Stimulated activated CD8-positive, alpha-beta memory T cell treated with anti-CD3 and anti-CD28 coated beads, Interleukin-15, amount 100 ng/mL, for 24 hours (primary cell): ENCODE measurements at places on chromosomes 7 and 10.

- DNase-seq = no peak
Observed at GRCh38 chr10:93629647-93630305, 17.4 kb downstream of the PDE6C start.

GRCh38 chr7:16836481-16836880, 31.7 kb upstream of the AGR2 start:
- DNase-seq = no peak

DNA sequence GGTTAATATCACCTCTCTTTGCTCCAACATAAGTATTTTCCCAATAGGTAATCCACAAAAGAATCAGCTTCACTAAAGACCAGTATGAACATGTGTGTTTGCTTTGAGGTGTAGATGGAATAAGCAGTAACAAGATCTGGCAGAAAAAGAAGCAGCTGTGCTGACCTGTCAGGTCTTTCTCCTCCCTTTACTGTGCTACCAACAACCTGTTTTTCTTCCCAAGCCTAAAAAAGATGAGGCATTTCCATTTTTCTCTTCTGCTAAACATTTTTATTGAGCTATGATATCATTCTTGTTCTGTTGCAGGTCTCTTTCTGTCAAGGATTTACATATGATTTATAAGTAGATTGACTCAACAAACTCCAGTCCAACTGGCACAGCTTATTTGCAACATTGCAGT, 315.2 kb upstream of the GLI3 start:
- DNase-seq = no peak

- no peak for DNase-seq
Observed at GRCh38 chr10:96046546-96046945, 3.2 kb downstream of the CCNJ start.

DNA sequence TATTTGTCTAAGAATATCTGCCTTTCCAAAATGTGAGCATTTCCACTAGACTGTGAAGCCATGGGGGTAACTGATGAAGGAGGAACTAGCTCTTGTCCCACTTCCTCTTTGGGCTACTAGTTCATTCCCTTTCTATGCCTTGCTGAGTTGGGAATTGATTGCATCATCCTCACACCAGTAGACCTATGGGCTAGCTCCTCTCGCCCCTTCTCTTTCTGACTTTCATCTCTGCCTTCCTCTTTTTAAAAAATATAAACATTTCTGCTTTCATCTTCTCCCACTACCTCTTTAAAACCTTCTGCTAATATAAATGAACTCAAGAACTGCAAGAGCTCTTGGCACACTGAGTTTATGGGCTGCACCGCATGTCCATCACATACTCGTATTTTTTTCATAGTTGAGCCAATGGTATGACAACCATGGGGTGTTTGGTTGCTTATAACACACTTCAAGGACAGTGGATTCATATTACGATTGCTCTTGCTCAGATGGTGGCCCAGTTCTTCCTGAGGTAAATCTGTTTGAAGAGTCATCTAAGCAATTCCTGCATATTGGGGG, 182.0 kb downstream of the REEP3 start:
- DNase-seq = no peak

- no peak for DNase-seq
Observed at GRCh38 chr7:48168159-48168558, 3.1 kb upstream of the ABCA13 start.

- DNase-seq = no peak
Observed at GRCh38 chr10:126124668-126125349, 228.4 kb downstream of the FANK1 start.

DNA sequence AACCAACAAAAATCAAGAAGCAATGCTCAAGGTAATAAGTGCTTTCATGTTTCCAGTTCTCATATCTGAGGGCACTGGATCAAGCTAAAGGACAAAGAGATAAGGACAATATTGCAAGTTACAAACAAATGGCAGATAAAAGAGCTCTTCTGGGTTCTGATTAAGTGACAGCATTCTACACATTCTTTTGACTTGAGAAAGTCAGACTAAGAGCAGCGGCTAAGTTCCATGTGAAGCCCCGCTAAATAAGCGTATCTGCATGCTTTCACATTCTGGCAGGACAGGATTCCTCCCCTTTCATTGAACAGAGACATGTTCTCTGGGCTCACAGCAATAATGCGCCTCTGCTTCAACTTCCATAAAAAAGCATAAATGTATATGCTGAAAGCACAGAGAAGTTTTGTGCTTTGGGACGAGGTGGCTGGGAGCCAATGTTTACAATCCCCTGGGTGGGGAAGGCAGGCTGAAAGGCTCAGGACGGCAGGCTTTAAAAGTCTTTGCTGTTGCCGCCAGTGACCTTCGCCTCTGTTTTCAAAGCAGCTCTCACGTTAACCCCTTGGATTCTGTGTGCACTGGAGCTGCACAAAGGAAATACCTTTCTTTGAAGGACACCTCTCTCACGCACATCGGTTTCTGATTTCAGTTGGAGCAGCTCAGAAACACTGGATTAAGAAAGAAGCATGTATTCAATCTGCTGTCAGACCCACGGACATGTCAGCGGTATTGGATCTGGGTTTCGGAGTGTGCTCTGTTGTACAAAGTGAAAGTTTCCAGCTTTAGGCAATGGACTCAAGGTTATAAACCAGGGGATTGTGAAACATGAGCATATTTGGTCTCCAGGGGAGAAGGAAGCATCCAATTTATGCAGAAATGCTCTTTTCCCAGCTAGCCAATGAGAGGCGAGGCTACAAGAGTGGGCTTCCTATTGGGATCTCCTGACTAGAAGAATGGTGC, 105.4 kb upstream of the FAM133B start:
- DNase-seq = no peak

- DNase-seq = no peak
Observed at GRCh38 chr10:78802866-78803265, 265.9 kb upstream of the ZMIZ1 start.

- DNase-seq = no peak
Observed at GRCh38 chr7:6116211-6116610, 85.0 kb downstream of the ANKRD61 start.

DNA sequence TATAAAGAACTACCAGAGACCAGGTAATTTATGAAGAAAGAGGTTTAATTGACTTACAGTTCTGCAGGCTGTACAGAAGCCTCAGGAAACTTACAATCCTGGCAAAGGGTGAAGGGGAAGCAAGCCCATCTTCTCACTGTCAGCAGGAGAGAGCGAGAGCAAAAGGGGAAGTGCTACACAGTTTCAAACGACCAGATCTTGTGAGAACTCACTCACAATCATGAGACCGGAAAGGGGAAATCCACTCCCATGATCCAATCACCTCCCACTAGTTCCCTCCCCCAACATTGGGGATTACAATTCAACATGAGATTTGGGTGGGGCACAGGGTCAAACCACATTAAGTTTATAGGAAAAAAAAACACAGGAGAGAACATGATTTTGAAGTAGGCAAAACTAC, 222.1 kb upstream of the SHH start:
- DNase-seq = no peak

DNA sequence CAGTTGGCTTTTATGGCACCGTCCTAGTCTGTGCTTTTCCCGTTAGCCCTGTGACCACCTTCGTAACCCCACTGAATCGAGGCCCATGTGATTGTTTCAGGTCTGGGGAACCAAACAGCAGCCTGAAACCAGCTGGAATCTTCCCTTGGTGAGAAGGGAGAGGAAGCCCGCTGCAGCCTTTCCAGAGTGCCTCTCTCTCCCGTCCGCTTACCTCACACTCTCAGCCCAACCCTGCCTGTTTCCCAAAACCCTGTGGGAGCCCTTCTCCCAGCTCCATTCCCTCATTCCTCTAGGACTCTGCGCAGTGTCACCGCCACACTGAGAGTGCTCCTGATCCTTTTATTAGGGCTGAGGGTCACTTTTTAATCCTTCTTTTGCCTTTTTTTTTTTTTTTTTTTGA, 139.6 kb downstream of the WDR37 start:
- no peak for DNase-seq

DNA sequence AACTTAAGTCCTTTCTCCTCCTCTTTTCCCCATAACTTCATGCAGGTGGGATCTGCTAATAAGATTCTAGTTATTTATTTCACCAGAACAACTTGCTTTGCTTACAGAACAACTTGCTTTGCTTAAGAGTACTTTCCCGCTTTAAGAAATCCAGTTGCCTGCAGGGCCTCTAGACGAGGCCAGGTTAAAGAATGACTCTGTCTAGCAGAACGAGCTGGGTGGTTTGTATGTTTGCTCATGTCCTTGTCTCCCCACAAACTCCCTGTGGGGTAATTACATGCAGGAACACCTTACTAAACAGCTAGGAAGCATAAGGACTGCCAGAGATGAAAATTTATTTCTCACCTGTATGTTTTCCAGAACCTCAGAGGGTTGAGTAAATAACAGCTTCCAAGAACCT, 8.8 kb upstream of the FZD8 start:
- no peak for DNase-seq

- DNase-seq = no peak
Observed at GRCh38 chr7:98049034-98049433, 57.6 kb upstream of the LMTK2 start.

DNA sequence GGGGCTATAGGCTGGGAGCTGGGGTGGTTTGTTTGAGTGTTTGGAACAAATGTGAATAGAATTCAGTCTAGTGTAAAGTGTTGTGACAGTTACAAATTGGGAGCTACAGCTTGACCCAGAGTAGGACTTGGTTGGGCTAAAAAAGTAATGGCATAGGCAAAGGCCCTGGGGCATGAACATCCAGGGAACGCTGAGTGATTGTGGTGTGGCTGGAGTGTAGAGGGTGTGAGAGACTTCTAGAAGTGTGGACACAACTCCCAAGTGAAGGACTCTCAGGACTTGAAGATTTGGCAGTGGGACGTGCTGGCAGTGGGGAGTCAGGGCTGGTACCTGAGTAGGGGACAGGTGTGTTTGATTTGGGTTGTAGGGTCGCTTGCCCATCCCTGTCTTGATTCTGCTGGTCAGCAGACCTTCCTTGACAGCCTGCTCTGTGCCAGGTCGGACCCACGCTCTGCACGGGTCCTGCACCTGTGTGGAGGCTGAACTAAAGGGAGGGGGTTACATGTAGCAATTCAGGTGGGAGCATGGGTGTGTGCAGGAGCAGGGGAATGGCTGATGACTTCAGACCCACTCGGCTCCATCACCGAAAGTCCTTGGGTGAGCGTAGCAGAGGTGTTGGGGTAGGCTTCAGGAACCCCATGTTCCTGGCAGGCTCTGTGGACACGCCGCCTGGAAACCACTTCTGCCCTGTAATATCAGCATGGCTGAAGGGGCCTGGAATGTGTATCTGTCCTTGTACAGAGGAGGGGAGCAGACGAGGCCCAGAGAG, 43.3 kb downstream of the ZMIZ1 start:
- DNase-seq = no peak

- DNase-seq = no peak
Observed at GRCh38 chr10:28012990-28013515, 14.2 kb upstream of the ODAD2 start.

- no peak for DNase-seq
Observed at GRCh38 chr10:123153486-123154091, 613 bp upstream of the BUB3 start.

DNA sequence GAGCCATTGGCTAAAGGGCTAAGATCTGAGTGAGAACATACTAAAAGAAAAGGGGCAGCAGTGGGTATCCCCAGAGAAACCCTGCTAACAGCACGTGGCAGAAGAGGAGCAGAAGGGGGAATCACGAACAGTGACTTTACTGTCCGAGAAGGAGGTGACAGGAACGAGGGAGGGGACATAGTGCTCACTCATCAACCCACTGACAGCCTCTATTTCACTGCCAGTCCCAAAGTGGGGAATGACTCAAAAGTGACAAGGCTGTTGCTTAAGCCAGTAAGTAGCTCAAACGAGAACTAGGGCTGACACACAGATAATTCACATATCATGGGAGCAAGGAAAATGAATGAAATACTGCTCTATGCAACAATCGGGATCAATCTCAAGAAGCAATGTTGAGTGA, 92.7 kb downstream of the RSU1 start:
- no peak for DNase-seq

GRCh38 chr7:93944673-93945072, 23.1 kb downstream of the GNG11 start:
- no peak for DNase-seq

- DNase-seq = no peak
Observed at GRCh38 chr7:69620063-69620462, 21.8 kb downstream of the AUTS2 start.

- no peak for DNase-seq
Observed at GRCh38 chr10:118315629-118316028, 26.5 kb downstream of the FAM204A start.

DNA sequence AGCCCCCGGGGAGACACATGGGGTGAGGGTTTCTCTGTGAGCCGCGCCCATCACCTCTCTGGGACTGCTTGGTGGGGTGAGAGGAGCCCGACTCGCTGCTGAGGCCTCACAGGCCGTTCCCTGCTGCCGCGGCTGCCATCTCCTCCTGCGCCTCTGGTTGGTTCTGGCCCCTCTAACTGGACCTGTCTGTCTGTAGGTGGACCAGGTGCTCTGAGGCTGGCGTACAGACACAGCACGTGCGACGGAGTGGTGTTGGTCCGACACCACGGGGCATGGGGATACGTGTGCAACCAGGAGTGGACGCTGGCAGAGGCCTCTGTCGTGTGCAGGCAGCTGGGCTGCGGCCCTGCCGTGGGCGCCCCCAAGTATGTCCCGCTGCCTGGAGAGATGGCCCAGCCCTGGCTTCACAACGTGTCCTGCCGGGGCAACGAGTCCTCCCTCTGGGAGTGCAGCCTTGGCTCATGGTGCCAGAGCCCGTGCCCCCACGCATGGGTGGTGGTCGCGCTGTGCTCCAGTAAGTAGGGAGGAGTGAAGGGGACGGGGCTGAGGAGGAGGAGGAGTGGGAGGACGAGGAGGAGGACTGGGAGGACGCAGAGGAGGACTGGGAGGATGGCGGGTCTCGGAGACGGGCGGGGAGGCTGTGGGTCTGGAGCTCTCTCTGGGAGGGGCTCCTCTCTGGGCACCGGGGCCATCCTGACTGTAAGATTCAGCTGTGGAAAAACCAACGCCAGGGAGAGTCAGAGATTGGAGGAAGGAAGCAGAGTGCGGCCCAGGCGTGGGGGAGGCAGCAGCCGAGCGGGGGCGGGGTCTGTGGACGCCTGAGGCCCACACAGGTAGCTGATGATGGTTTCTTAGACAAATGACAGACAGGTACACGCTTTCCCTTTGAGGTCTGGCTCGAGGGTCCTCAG, 2.6 kb downstream of the SCART1 start:
- no peak for DNase-seq

GRCh38 chr7:68295386-68295785, 1298.8 kb downstream of the TYW1 start:
- no peak for DNase-seq

DNA sequence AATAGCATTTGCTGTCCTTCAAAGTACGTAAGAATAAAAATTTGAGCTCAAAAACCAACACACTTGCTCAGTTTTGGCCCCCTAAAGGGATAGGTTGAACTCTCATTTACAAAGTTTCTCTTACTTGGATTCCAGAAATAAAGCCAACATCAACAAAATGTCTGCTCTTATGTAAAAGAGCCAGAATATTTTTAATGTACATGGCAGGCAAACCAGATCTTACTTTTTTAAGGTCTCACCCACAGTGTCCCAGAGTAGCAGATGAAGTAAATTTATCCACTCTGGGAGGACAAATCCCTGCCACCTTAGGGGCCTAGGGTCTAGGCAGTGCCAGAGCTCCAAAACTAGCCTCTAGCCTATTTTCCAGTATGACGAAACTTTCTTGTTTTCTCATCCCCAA, 159.6 kb downstream of the SKAP2 start:
- no peak for DNase-seq

GRCh38 chr10:127527891-127528290, 21.2 kb upstream of the NPS start:
- no peak for DNase-seq
